ENCODE measurements at places on chromosomes 6 and 20.

DNA sequence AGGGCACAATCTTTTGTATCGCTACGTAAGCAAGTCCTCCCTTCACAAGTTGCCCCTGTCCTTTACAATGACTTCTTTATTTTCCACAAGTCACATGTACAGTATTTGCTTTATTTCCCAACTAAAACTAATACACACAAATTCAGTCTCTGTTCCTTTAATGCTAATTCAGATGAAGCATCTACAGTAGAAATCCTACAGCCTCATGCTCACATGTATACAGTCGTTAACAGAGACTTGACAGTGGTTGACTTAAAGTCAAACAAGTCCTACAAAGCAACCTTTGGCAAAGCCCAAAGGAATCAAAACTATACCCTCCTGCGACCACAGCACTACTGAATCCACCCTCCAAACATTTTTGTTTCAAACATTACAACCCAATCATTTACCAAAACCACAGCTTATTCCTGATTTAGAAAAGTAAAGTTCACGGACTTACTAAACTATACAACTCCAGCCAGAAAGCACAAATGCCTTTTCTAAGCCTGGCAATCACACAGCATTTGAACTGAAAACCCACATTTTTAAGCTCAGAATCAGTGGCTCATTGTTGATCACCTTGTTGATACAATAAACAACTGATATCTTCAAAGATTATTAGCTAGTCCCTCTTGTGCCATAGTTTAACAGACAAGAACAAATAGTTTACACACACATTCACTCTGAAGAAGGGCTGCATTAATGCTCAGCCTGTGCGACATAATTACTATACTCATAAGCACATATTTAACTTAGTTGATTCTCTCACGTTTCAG, 70.9 kb upstream of the NHSL1 start:
- DNase-seq: no peak

GRCh38 chr6:161647234-161647633, 373.4 kb upstream of the AGPAT4 start:
- no peak for DNase-seq

DNA sequence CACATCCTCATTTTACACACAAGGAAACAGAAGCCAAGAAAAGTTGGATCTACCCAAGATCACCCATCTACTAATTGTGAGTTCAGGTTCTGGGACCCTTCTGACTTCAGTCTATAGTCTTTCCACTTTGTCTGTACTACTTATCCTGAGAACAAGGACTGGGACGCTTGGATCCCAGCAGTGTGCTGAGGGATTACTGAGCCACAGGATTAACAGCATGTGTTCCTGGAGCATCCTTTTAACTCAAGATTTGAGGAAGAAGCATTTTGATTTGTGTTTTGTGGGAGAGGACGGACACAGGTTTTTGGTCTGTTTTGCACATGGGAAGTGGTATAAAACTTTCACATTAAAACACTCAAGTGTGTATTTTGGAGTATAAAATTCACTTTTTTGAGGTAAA, 4.4 kb downstream of the ENPP4 start:
- no peak for DNase-seq

- no peak for DNase-seq
These were observed 134.0 kb downstream of the GJA10 start for GRCh38 chr6:90028066-90028778.

DNA sequence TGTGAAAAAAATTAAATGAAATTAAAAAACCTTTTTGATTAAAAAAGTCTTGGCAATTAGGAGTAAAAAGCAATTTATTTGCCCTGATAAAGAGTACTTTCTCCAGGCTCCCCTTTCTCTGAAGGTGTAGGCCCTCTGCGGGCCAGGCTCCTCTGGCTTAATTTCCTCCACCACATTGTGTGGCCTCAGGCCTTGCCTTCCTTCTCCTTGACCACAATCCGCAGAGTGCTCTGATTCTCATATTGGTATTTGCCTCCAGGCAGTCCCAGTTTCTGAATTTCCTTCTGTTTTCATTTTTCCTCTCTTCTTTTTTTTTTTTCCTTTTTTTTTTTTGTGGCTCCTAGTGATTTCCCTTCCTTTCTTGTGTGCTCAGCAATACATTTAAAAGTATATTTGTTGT, 96.4 kb downstream of the AIG1 start:
- no peak for DNase-seq

GRCh38 chr6:153634416-153634815, 404.6 kb upstream of the OPRM1 start:
- DNase-seq: no peak

DNA sequence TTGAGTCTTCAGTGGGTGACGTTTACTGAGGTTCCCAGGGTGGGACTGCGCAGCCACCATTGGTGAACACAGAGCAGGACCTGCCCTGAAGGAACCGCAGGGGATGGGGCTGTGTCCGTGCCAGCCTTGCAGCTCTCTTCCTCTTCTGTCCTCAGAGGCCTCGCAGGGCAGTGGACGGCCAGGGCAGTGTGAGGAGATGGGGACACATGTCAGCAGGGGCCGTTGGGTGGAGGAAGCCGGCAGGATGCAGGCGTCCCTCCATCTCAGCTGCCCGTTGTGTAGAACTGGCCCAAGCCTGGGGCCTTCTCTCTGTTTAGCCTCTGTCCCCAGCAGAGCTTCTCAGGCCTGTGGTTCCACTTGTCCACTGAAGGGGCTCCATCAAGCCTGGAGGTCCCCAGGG, 53.6 kb upstream of the SMOC2 start:
- DNase-seq: no peak

GRCh38 chr6:11702089-11702488, 76.5 kb downstream of the ADTRP start:
- DNase-seq: no peak

DNA sequence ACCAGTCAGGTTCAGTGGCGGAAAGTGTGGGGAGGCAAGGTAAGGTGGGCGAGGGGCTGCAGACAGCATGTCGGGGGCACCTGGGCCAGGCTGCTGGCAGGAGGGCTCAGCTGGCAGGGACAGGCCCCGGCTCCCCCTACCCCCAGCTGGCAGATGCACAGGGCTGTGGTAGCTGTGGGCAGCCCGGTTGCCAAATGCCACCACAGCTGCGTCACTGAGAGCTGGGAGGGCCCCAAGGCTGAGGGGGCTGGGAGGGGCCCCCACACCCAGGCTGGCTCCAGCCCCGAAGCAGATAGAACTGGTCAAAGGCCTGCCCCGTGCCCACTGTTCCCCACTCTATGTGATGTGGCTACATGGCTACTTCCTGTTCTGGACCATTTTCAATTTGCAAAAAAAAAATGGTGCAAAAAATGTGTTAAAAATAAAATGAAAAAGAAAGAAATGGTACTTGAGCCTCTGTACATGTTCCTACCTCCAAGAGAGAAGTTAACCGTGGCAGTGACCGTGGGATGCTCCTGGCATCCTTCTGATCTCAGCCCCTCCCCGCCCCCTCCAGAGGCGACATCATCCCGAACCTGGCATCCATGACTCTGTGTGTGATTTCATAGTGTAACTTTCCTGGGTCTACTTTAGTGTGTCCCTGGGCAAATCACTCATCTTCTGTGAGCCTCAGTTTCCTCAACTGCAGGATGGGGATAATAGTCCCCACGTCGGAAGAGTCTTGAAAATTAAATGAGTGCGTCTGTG, 64.4 kb downstream of the UBE2V1 start:
- no peak for DNase-seq

- no peak for DNase-seq
These were observed 36.9 kb upstream of the VSTM2L start for GRCh38 chr20:37866051-37866450.

DNA sequence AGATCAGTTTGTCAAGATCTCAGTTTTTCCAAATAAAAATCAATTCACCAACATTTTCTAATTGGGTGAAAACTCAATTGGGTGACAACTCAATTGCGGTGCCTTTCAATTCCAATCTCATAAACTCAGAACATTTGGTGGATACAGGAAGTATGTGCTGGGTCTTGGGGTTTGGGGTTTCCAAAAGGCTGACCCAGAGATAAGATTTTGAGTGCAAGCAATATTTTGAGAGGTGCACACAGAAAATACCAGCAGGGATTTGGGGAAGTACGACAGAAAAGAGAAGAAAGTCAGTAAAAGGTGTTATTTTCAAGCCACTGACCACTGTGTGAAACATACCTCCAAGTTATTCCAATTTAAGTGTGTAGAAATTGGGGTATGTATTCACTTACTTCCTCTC, 258.0 kb downstream of the PHACTR1 start:
- DNase-seq: no peak

- DNase-seq: no peak
These were observed 131.7 kb downstream of the LRRC1 start for GRCh38 chr6:53926505-53926904.

DNA sequence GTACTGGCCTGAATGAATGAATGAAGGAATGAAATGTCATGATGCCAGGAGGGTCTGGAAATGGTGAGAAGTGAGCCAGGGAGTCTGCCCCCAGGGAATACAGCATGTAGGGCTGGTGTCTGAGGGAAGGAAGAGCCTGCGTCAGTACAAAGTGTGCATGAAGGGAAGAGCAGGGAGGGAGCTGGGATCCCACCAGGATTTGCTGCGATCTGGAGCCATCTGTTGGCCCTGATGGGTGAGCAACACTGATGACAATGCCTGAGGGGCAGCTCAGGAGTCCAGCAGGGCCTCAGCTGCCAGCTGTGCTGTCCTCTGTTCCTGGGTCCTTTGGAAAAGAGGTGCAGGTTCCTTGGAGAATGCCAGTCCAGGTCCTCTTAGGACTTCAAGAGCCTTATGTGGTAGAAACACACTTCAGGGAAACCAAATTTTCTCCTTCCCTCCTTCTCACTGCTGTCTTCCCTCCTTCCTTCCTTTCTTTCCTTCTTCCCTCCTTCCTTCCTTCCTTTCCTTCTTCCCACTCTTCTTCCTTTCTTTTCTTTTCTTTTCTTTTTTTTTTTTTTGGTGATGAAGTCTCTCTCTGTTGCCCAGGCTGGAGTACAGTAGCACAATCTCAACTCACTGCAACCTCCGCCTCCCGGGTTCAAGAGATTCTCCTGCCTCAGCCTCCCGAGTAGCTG, 11.5 kb downstream of the BPI start:
- peak; percentile 38 for DNase-seq

DNA sequence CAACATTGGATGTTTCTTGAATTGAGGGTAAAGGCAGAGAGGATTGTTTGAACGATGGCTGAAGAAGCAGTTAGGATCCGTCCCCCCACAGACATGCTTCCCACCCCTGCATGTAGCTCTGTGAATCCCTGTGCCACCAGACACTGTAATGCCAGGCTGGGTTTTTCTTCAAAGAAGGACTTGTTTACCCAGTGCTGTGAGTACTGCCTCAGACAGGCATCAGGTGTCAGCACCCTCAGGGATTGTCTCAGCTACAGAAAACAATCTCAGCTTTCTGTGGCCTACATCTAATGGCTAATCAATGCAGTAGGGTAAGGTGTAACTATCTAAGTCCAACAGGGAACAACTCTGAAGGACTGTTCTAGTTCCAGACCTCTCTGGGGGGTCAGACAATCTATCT, 853.0 kb upstream of the EPHA7 start:
- peak; percentile 46 for DNase-seq

- no peak for DNase-seq
These were observed 169.2 kb downstream of the DTNBP1 start for GRCh38 chr6:15493437-15494168.

DNA sequence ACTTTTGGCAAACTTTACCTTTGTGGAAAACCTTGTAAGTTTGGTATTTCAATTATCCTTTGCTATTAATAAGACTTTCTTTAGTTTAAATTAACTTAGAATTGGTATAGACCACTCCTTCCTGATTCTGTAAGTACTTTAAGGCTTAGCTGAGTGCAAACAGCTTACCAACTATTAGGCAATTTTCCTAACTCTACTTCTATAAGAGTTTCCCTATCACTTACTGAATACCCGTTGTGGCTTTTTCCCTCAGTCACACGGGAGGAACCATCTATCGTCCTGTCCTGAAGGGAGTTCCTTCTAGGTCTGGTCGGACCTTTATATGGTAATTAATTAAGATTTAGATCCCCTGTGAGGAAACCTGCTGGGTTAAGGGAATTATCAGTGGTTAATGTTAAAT, 9.6 kb downstream of the SLC35A1 start:
- DNase-seq: no peak

GRCh38 chr6:49841424-49841823, 24.9 kb downstream of the CRISP1 start:
- DNase-seq: no peak

GRCh38 chr20:63016514-63017075, 9.8 kb upstream of the BHLHE23 start:
- DNase-seq: no peak

DNA sequence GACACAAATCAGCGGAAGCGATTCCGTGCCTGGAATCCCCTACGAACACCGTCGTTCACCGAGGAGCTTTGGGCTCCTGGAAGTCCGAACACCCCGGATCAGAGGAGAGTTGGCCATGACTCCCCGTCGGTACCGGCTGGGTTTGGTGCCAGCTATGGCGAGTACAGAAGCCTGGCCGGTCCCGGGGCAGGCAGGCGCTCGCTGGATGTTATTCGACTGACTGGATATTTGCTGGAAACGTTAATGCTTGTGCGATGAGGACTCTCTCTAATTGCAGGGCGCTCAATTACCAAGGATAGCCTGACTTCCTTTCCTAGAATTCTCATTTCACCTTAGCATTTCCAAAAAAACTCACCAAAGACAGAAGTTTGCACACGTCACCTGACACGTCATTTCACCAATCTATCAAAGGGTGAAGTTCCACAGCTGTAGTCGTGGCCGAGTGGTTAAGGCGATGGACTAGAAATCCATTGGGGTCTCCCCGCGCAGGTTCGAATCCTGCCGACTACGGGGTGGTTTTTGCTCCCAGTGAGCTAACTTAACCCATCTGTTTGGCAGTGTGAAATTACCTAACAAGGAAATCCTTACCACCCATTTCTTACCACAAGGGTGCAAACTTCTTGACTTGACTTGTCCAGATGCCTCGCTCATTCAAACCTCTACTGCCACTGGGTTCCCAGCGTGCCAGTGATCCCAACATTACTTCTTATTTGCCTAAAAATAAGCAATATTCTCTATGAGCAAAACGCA, 22.7 kb upstream of the ZNF184 start:
- peak; percentile 20 for DNase-seq

DNA sequence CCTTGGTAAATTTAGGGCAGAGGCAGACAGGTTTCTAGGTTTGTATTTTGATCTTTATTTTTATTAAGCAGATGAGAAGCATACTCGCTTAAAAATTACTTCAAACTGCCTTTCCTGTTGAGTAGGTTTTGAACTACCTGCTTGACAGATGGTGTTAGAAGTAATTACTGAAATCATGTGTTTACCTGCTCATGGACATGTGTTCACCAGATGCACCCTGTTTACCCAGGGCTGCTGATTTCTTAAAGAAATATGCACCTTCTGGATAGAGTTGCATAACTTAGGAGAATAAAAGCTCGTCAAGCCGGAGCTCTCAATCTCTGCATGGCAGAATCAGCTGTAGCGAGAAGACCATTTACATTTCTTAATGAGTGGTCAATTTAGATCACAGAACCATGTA, 165.1 kb downstream of the CDKAL1 start:
- DNase-seq: peak; percentile 86

DNA sequence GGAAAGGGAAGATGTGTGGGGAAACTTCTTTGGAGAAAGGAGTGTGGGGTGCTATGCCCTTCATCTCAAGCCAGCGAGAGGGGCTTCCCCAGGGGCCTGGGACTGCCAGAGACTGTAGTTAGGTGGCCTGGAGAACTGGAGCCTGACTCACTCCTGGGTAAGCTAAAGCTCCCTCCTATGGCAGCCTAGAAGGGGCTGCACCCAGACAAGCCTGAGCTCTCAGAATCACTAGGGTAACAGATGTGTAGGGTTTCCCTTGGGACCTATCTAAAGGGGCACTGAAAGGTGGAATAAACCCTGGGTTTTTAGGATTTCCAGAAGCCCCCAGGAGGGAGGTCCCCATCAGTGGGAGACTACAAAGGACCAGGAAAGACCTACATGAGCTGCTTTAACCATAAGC, 1.6 kb upstream of the ARMC2 start:
- no peak for DNase-seq
